ENCODE measurements at places on chromosomes 12 and 14. TPM values are rescaled to one million over a fixed set of nuclear protein-coding genes. Genes with fewer than 3 reads are reported as not detected.

GRCh38 chr12:19410211-19410610 lies 29.1 kb upstream of the AEBP2 start:
- no peaks in the 10 kb centered on the region for H3K27me3 ChIP-seq
- no peak overlapping the region for H3K4me3 ChIP-seq
- DNase-seq = no peak
- H3K36me3 ChIP-seq = no peaks in the 10 kb centered on the region
- H3K27ac ChIP-seq = no peak overlapping the region
- H3K4me1 ChIP-seq = no peaks in the 10 kb centered on the region

Gene HOTAIR
- not detected for total RNA-seq

Gene CIDEB
- total RNA-seq = 12.9 TPM

GRCh38 chr12:117889098-117889497 lies 79.7 kb downstream of the KSR2 start:
- no peaks in the 10 kb centered on the region for H3K4me1 ChIP-seq
- DNase-seq = no peak
- no peaks in the 10 kb centered on the region for H3K27me3 ChIP-seq
- H3K36me3 ChIP-seq = no peaks in the 10 kb centered on the region
- no peak overlapping the region for H3K27ac ChIP-seq
- no peak overlapping the region for H3K4me3 ChIP-seq

DNA sequence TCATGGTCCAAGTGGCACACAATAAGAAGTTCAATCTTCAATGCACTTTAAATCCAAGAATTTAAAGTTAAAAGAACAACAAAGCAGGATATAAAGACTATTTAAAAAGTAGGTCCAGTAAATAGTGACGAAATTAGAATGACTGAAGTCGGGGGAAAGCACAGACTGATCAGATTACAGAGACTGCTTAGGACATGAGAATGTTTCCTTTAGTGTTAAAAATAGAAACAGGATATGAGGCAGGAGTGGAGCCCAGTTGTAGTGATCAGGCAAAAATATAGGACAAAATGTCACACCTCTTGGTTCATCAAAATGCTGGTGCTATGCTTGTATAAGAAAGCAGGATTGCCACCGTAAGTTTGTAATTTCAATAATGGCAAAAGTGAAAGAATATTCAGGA lies 52.2 kb upstream of the CD163 start:
- H3K27ac ChIP-seq = no peak overlapping the region
- H3K27me3 ChIP-seq = no peaks in the 10 kb centered on the region
- no peak overlapping the region for H3K4me3 ChIP-seq
- H3K4me1 ChIP-seq = no peaks in the 10 kb centered on the region

- no peaks in the 10 kb centered on the region for H3K4me1 ChIP-seq
- no peak overlapping the region for H3K4me3 ChIP-seq
- no peaks in the 10 kb centered on the region for H3K36me3 ChIP-seq
These were observed 121.6 kb upstream of the MED13L start for GRCh38 chr12:116399055-116399454.

DNA sequence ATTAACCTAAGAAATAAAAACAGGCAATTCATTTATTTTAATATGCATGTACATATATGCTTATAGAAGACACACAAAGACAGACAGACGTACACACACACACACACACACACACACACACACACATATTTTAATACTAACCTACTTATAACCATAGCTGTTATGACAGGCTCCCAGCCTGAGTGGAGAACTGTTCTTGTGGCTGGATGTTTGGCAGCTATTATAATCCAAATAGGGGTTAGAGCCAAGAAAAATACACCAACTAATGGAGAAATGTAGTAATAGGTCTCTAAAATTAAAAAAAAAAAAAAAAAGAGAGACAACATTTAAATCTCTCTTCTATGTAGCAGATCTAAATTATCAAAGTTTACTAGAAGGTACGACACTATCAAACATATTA lies 91.8 kb downstream of the SLC41A2 start:
- no peaks in the 10 kb centered on the region for H3K27me3 ChIP-seq
- DNase-seq = no peak
- no peaks in the 10 kb centered on the region for H3K4me1 ChIP-seq

- peak within 1 kb of the TSS; percentile 86 for H3K4me3 ChIP-seq
- H3K27ac ChIP-seq = peak within 1 kb of the TSS; percentile 94
- H3K4me1 ChIP-seq = no peaks in the 10 kb centered on the region
- no peaks in the 10 kb centered on the region for H3K27me3 ChIP-seq
These were observed at the start of gene CCDC91 for GRCh38 chr12:28190321-28191050. CCDC91 (plus strand) TSS chr12:28190456; CDS start chr12:28257216, 66,760 bp downstream.

Gene SRRM4
- not detected for total RNA-seq

Gene KRT79
- total RNA-seq = not detected

Gene TMPRSS12
- total RNA-seq = not detected

DNA sequence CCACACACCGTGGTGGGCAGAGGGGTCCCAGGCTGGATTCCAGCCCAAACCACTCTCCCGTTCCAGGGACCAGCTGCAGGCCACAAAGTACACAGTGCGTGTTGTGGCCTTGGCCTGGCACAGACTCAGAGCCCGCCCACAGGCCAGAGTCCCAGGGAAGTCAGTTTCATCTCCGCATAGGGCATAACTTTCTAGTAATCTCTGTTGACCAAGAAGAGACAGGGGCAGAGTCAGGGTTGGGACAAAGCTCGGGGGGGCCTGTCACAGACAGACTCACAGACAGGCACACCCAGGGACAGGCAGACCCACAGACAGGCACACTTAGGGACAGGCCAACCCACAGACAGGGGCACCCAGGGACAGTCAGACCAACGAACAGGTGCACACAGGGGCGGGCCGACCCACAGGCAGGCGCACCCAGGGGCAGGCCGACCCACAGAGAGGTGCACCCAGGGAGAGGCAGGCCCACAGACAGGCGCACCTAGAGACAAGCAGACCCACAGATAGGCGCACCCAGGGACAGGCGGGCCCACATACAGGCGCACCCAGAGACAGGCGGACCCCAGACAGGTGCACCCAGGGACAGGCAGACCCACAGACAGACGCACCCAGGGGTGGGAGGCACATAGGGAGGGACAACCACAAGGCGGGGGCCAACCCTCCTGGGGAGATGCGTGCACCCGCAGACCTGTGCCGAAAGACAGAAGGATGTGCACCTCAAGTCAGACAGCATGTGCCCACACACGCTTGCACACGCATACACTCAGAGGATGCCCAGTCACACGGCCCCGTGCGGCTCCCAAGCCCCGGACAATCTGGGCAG lies 323.3 kb upstream of the RTL1 start:
- H3K4me3 ChIP-seq = no peak overlapping the region
- H3K27ac ChIP-seq = no peak overlapping the region
- H3K4me1 ChIP-seq = no peaks in the 10 kb centered on the region
- DNase-seq = peak; percentile 17
- H3K27me3 ChIP-seq = no peaks in the 10 kb centered on the region
- H3K36me3 ChIP-seq = no peaks in the 10 kb centered on the region

GRCh38 chr12:54019091-54019811 lies 9.0 kb upstream of the HOXC6 start:
- peaks cover 98% of the 10 kb centered on the region for H3K27me3 ChIP-seq
- H3K4me3 ChIP-seq = no peak overlapping the region
- no peak for DNase-seq
- no peak overlapping the region for H3K27ac ChIP-seq
- no peaks in the 10 kb centered on the region for H3K36me3 ChIP-seq

DNA sequence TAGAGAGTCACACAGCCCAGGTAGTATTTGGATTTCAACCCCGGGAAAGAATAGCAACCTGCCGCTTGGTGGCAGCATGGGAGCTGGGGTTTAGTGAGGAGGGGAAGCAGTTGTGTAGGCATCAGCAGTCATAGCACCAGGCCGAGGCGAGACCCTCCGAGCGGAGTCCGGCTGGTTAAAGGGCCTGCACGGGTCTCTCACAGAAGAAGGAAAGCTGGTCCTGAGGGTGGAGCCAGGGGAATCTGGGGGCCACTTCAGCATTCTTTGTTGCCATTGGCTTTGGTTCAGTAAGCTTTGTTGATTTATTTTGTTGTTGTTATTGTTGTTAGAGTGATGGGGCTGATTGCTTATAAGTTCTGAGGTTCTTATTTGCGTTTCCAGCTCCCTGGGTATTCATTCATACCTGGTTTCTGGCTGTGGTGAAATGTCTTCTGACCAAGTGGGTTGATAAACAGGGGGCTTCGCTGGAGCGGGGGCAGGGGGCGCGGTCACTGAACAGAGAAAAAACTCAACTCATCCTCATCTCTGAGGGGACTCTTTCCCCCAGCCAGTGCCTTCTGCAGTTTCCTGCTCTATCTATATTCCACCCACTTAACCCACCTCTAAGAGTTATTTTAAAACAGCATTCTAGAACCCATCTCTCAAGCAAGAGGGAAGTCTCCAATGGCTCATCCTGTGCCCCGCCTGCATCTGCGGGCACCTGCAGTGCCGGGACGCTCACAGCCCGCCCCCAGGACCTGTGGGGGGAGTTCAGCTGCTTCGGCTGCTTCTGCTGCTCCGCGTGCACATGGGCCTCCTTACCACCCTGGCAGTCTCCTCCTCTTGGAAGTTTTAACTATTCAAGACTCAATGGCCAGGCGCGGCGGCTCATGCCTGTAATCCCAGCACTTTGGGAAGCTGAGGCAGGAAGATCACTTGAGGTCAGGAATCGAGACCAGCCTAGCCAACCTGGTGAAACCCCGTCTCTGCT lies 11.6 kb downstream of the CKB start:
- H3K27ac ChIP-seq = no peak overlapping the region
- H3K4me1 ChIP-seq = peaks cover 8% of the 10 kb centered on the region
- H3K4me3 ChIP-seq = no peak overlapping the region

DNA sequence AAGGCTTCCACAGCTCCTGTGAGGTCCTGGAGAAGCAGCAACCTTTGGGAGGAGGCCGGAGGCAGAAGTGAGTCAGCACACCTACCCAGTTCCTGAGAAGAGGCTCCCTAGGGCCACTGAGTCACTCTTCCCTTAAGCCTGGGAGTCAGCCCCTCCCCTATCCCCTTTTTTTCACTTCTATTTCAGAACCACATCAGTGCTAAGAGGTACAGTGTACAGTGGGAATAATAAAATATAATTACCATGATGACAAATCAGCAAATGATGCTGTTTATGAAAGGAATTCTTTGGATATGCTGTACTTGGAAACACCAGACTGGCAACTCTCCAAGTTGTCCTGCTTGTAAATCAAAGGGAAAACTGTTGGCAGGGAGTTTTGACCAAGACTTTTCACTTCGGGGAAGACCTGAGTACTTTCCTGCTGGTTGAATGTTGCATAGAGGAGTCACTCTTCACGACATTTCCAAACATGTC lies 7.8 kb upstream of the TBPL2 start:
- H3K4me1 ChIP-seq = peaks cover 5% of the 10 kb centered on the region
- H3K4me3 ChIP-seq = no peak overlapping the region
- peak overlapping the region; percentile 37 for H3K27ac ChIP-seq
- H3K36me3 ChIP-seq = no peaks in the 10 kb centered on the region

- no peaks in the 10 kb centered on the region for H3K4me1 ChIP-seq
- H3K36me3 ChIP-seq = no peaks in the 10 kb centered on the region
- DNase-seq = no peak
- H3K27me3 ChIP-seq = no peaks in the 10 kb centered on the region
- H3K4me3 ChIP-seq = no peak overlapping the region
These were observed 145.2 kb upstream of the WSCD2 start for GRCh38 chr12:107983756-107984472.

- no peaks in the 10 kb centered on the region for H3K27me3 ChIP-seq
- H3K4me1 ChIP-seq = no peaks in the 10 kb centered on the region
- H3K4me3 ChIP-seq = no peak overlapping the region
- no peaks in the 10 kb centered on the region for H3K36me3 ChIP-seq
- no peak for DNase-seq
- no peak overlapping the region for H3K27ac ChIP-seq
These were observed 57.6 kb downstream of the CCDC59 start for GRCh38 chr12:82300611-82301010.

- H3K27me3 ChIP-seq = no peaks in the 10 kb centered on the region
- no peaks in the 10 kb centered on the region for H3K36me3 ChIP-seq
- no peak overlapping the region for H3K4me3 ChIP-seq
- no peak overlapping the region for H3K27ac ChIP-seq
These were observed 137.3 kb downstream of the WIF1 start for GRCh38 chr12:64983771-64984278.

Gene FMNL3
- total RNA-seq = 5.0 TPM

DNA sequence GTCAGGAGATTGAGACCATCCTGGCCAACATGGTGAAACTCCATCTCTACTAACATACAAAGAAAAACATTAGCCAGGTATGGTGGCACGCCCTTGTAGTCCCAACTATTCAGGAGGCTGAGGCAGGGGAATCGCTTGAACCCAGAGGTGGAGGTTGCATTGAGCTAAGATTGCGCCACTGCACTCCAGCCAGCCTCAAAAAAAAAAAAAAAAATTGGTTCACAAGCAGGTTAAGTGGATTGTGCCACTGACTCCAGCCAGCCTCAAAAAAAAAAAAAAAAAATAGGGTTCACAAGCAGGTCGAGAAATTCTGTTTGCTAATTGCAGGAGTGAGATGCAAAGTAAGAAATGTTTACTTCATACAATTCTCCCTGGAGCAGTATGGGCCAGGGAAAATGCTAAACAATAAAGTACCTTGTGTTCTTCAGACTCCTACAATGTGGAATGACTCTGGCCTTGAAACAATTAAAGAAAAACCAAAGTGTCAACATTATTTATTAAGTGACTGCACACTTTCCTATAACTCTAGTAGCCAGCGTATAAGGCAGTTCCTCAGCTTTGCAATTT lies 6.1 kb downstream of the EDDM3B start:
- DNase-seq = no peak
- no peaks in the 10 kb centered on the region for H3K27me3 ChIP-seq
- no peaks in the 10 kb centered on the region for H3K36me3 ChIP-seq
- H3K27ac ChIP-seq = no peak overlapping the region

DNA sequence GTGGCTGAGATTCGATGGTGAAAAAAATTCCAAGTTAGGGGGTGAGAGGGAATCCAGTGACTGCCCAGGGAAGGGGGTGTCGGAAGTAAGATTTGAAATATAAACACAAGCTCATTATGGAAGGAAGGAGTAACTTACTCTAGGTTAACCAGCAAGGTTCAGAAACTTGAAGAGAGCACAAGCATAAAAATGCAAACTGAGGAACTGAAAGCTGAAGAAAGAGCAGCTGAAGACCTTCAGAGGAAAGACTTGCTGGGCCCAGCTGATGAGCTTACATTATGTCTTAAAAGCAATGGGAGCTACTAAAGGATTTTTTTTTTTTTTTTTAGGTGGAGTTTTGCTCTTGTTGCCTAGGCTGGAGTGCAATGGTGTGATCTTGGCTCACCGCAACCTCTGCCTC lies 189.7 kb upstream of the GRIN2B start:
- H3K36me3 ChIP-seq = no peaks in the 10 kb centered on the region
- H3K27ac ChIP-seq = no peak overlapping the region
- no peaks in the 10 kb centered on the region for H3K27me3 ChIP-seq
- no peak overlapping the region for H3K4me3 ChIP-seq
